ENCODE measurements at places on chromosomes 12 and 14. TPM values are rescaled to one million over a fixed set of nuclear protein-coding genes. Genes with fewer than 3 reads are reported as not detected.

- DNase-seq, result no peak
Measured at GRCh38 chr12:97899956-97900355, 437.4 kb downstream of the RMST start.

DNA sequence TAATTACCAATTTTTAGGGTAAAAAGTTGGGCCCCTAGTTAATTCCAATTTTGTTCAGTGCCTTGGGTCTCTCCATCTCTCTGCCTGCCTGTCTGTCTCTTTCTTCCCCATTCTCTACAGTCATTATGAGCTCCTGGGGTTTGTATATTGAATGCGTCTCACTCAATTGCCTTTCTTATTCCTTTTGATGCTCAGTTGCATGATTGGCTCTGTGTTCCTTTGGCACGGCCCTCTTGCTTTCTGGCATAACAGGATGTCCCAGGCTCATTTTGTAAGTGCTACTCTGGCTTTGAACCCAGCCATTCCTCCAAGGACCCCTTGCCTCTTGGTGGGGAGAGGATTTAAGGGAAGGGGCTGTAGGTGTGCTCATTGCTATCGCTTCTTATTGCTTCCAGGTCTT, 35.6 kb downstream of the ZNF664 start:
- no peak for DNase-seq

SMIM41 gene
- total RNA-seq, result not detected

POTEM gene
- not detected for total RNA-seq

DNA sequence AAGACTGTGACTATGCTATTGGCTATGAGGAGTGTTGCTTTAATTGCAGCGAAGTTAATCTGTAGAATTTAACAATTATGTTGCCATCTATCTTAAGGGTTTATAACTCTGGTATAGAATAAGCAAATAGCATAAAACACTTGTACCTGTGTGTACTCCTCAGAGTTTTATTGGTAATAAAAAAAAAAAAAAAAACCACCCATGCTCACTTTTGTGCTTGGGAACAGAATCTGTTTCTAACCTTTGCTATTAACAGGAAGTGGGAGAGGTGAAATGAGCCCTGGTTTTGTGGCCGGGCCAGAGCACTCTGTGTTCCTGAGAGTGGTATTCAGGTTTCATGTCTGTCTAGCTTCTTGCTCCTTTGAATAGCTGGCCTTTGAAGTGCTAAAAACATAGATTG, 53.1 kb downstream of the PDE3A start:
- DNase-seq, result no peak

TMTC1 gene
- total RNA-seq, result not detected

Data from naive thymus-derived CD8-positive, alpha-beta T cell (primary cell).